Stimulated activated CD4-positive, alpha-beta T cell treated with anti-CD3 and anti-CD28 coated beads, TNF-alpha, amount 100 ng/mL, for 1 hour (primary cell): ENCODE measurements at places on chromosomes 5 and 9.

DNA sequence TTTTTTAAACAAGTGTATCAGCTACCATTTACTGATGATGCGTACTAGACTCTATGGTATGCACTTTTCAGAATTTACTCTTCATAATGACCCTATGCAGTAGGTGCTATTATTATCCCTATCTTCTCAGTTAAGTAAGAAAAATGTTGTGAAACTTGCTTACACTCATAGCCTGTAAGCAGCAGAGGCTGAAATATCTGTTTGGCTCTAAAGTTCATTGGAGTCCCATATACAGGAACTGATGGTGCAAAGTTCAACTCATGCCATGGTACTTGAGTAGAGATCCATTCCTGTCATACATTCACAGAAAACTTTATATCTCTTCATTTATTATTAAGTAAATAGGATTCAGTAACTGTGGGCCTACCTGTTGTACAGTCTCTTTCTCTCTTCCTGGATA is 41.4 kb upstream of the CCDC112 start:
- no peak for DNase-seq

- no peak for DNase-seq
These were observed 241.1 kb upstream of the ATP10B start for GRCh38 chr5:161093100-161093499.

GRCh38 chr5:157576678-157577077 is 1.1 kb upstream of the ADAM19 start:
- no peak for DNase-seq

DNA sequence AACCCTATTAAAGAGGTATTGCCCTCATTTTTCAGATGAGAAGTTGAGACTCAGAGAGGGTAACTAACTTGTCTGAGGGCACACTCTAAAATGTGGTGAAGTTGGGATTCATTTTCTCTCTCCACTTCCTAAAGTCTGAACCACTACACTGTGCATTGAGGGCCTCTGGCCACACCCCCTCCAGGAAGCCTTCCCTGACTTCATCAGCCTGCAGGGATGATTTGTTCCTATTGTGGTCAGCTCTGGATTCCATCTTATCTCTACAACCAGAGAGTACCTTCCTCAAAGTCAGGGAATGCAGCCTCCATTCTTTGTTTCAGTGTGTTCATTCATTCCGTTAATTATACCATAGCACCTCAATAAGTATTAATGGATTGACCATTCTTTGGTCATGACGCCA is 356.0 kb upstream of the PANK3 start:
- no peak for DNase-seq

DNA sequence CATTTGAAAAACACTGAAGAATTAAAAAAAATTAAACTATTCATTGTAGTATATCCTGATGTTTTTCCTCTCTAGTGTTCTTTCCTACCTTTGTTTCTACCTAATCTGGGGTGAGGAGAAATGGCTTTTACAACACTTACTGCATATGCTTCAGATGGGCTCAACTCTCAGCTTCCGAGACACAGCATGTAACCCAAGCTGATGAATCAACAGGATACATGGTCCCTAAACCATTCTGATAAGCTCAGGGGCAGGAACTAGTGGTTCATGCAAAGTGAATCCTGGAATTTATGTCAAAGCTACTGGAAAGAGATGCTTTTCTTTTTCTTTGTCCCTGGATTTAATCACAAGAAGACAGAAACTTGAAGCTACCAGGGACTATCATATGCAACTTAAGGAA is 672.5 kb upstream of the RORB start:
- DNase-seq: no peak

DNA sequence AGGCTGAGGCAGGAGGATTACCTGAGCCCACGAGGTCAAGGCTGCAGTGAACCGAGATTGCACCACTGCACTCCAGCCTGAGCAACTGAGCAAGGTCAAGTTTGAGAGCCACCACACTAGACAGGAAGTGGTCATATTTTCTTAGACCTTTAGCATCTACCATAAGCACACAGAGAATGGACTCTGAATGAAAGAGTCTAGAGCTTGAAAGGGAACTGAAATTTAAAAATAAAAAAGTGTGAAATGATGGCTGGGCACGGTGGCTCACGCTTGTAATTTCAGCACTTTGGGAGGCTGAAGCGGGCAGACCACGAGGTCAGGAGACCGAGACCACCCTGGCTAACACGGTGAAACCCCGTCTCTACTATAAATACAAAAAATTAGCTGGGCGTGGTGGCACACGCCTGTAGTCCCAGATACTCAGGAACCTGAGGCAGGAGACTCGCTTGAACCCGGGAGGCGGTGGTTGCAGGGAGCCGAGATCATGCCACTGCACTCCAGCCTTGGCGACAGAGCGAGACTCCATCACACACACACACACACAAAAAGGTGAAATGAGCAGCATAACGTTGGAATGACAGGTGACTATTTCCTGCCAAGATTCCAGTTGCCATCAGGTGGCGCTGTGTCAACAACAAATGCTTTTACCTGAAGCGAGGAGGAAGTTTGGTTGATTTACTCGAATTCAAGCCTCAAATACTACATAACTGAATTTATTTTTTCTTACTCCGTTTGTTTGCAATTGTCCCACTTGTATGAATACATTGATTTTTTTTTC is 21.3 kb upstream of the AK3 start:
- DNase-seq: peak; percentile 66

DNA sequence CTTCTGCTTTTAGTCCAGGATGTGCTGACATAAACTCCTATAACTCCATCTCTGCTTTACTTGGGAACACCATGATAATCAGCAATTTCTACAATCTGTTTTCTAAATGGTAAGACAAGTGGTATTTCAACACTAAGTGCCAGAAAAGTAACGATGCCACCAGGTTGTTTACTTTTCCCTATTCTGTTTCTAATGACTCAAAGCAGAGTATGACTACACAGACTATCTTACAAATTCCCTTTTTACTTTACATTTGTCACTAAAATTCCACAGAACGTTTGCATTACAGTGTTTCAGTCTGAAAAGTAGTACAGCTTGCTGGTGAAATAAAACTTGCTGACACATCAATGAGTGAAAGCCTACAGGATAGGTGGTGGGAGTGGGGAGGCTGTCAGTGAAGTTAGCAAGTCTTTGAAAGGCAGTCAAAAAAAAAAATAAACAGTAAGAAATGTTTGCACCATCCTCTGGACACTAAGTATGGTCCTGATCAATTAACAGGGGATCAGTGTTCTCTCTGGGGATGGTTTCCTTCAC is 186.5 kb downstream of the LURAP1L start:
- no peak for DNase-seq

GRCh38 chr9:136551401-136552116 is 5.7 kb upstream of the NOTCH1 start:
- DNase-seq: no peak
